ENCODE measurements at places on chromosomes 11 and 22.

- no peak for DNase-seq
Observed at GRCh38 chr11:45568049-45568448, 97.4 kb downstream of the CHST1 start.

GRCh38 chr11:72759468-72759985 lies 7.3 kb upstream of the ARAP1 start:
- no peak for DNase-seq

DNA sequence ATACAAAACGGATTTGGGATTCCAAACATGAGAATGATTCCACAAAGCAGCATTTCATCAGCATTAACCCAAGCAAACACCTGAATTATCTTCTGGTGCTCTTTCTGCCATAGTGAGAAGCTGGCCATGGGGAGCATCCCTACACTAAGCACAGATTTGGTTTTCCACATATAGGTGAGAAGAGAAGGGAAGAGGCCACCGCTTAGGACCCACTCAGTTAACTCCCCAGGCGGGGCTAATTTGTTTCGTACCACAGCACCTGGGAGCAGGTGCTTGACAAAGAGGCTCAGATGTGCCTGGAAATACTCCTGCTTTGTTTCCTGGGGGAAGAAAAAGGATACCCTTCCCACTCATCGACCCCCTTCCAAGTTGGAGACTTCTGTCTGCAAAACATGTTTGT lies 64.2 kb downstream of the RAB30 start:
- no peak for DNase-seq

GRCh38 chr22:30291058-30291892 lies 2.0 kb upstream of the CASTOR1 start:
- no peak for DNase-seq

DNA sequence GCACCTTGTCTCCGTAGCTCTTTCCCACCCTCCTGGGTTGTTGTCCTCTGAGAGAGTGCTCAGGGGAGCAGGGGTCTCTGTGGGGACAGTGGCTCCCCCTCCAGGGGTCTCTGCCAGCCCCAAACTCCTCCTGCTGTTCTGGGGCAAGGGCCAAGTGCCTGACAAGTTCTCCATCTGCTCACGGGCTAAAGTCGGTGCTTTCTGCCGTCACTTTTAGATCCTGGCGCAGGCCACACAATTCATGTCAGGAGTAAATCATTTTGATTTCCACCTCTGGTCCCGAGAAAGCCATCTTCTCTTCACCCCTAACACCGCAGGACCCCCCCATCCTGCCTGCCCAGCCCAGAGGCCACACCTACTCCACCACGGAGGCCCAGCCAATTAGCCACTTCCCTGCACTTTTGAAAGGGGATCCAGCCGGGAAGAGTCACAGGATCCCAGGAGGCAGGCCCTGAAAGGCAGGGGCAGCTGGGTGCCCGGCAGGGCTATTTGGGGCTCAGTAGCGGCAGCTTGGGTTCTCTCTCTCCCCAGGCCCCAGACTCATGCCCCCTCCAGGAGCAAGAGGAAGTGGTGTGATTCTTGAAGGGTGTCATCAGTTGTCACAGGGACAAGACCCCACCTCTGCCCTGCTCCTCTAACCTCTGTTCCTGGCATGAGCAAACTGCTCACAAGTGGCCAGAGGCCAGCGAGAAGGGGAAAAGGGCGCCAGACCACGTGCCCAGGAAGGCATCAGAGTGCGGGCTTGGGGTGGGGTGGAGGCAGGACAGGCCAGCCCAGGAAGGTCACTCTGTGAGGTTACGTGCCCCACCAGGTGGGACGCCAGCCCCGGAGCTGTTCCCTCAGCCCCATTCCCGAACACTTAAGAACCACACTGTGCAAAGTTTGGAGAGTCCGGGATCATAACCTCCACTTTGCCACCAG lies 1.3 kb downstream of the MACROD1 start:
- DNase-seq, result no peak

DNA sequence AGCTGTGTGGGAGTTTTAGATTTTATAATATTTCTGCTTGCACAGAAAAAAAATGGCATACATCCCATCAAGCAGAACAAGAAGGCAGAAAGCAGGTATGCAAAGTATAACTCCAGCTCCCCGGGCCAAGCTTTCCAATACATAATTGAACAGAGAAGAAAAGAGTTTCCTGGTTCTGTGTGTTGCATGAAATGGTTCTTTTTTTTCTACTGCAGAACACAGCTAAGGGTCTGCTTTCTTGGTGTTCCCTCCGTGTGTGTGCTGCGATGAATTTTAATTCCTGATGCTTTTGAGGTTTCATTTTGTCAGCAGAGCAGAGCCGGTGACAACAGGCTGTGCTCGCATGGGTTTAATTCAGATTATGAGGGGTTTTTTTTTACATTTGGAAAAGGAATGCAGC lies 70.7 kb upstream of the TTC12 start:
- no peak for DNase-seq

DNA sequence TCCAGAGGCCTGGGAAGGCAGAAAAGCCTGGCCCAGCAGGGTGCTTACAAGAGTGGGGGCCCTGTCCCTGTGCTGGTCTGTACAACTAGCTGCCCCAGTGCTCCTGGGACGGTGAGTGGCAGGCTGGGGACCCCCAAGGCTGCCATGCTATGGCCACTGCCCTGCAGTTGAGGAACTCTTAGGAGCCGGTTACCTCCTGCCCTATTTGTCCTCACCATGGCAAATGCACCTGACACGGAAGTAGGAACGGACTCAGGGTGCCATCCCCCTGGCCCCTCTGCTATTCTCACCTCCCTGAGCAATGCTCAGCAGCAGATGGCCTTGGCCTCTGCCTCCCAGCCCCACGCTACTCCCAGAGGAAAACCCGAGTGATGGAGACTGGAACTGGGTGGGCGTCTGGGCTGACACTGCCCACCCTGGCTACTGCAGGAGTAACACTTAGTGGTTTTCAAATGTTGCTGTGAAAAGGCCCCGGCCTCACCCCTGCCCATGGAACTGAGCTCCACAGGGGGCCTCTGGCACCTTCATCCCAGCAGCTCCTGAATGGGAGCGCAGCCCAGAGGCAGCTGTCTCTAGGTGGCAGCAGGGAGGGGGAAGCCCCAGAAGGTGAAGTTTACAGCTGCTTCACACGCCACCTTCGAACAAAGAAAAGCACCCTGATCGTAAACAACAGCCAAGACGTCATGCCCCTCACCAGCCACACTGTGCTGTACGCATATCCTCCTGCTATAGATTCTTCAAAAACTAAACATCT lies 105.3 kb downstream of the CTTN start:
- no peak for DNase-seq

- no peak for DNase-seq
Observed at GRCh38 chr11:116840224-116840745, 2.9 kb upstream of the APOA1 start.

- DNase-seq, result no peak
Observed at GRCh38 chr11:36441610-36442208, 68.4 kb downstream of the TRAF6 start.

DNA sequence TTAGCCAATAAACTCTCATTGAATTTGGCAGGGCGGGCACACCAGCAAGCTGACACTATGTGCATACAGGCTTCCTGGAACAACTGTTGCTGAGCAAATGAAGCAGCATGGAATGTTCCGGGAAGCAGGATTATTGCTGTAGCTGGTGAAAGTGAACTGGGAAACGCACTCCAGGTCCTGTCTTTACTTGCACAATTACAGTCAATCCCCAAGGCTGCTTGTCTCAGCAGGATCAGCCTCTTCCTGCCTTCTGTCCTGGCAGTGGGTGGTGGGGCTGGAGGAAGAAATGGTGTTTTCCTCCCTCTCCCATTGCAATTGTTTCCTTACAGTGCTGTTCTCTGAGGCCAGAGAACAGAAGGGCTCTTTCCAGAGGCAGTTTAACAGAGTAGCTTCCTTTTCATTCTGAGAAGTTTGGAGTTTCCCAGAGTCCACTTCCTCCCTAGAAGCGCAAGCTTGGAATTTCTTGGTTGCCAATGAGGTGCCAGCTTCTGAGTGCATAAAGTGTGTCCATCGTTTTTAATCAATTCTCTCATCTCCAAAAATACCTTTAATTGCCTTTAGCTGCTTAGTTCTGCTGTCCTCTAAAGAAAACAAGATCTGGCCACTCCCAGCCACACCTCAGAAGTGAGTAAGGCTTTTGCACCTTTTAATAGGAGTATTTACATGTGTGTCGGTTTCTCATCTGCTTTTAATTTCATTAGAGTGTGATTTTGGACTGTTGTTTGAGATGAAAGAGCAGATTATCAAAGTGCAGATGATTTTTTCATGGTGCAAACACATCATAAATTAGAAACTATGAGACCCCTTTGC lies 19.9 kb downstream of the CD44 start:
- DNase-seq, result no peak

GRCh38 chr11:102470251-102470650 lies 17.7 kb upstream of the TMEM123 start:
- DNase-seq, result peak; percentile 65

GRCh38 chr11:2549080-2549479 lies 104.3 kb downstream of the KCNQ1 start:
- DNase-seq, result no peak

DNA sequence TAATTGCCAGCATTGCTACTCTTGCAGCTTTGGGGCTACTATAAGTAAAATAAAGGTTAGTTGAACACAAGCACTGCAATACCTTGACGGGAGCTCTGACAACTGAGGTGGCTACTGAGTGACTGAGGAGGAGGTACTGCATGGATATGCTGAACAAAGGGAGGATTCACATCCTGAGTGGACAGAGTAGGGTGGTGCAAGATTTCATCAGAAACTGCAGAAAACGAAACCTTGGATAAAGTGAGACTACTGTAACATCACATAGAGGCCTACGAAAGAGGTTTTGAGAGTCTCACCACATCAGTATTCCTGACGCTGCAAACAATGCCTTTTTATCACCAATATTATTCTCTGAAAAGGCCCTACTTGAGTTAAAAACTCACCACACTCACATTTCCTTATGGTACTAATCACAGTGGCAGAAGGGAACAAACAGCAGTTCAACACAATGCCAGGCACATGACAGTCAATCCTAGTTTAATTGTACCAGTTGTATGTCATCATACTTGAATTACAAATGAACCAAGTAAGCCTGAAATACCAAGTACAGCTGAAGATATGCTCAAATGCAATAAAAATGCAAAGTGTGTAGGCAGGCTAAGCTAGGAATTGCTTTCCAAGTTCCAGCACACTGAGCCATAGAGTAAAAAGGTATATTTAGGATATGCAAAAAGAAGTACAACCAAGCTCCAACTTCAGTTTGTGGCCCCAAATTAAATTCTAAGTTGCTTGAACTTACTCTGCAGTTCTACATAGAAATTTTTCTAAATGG lies 4.0 kb upstream of the GPR83 start:
- DNase-seq, result no peak

- no peak for DNase-seq
Observed at GRCh38 chr22:35705141-35705540, 12.5 kb upstream of the APOL5 start.

DNA sequence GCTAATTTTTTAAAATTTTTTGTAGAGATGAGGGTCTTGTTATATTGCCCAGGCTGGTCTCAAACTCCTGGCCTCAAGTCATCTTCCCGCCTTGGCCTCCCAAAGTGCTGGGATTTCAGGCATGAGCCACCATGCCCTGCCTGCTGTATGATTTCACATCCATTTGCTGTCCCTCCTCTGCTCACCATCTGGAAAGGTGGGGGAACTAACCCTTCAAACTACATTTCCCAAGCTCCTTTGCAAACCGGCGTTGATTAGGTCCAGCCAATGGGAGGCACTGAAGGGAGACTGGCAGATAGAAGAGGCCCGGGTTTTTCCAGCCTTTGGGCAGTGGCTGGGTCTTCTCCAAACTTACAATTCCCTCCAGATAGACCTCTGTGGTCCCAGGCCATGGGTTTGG lies 19.3 kb downstream of the RFPL1 start:
- peak; percentile 21 for DNase-seq

GRCh38 chr11:99911116-99911515 lies 776.0 kb upstream of the ARHGAP42 start:
- DNase-seq, result no peak

GRCh38 chr11:63491240-63491587 lies 247 bp upstream of the PLAAT5 start:
- DNase-seq, result no peak

DNA sequence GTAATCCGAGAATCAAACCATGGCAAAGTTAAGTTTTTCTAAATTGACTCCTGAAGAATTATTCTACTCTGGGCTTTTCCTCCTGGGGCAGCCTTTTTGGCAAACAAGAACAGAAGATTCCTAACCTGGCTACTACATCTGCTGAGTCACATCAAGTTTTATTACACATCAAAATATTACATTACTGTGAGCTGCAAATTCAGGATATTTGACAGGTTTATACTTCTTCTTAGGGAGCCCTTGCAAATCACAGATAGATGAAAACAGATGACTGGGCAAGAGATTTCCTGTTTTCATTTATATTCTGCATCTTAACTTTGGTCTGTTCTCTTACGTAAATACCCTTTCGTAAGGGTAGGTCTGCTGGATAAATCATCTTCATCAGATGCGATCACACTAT lies 23.6 kb downstream of the XRRA1 start:
- no peak for DNase-seq

- DNase-seq, result peak; percentile 48
Observed at GRCh38 chr11:46555267-46556054, 38.4 kb downstream of the AMBRA1 start.

GRCh38 chr11:57645689-57646085 lies 4.0 kb downstream of the YPEL4 start:
- no peak for DNase-seq

- DNase-seq, result no peak
Observed at GRCh38 chr11:78855116-78855515, 280.5 kb upstream of the NARS2 start.

- no peak for DNase-seq
Observed at GRCh38 chr11:63560506-63561180, 2.5 kb downstream of the PLAAT2 start.

GRCh38 chr11:109061394-109061793 lies 360.6 kb upstream of the C11orf87 start:
- no peak for DNase-seq

GRCh38 chr11:110491577-110492320 lies 62.0 kb downstream of the FDX1 start:
- DNase-seq, result no peak

- no peak for DNase-seq
Observed at GRCh38 chr22:11253000-11253511, 4274.9 kb upstream of the OR11H1 start.

Data from activated CD4-positive, alpha-beta T cell treated with anti-CD3 and anti-CD28 coated beads, Interleukin-2, amount 10 ng/mL, durations not matched to agents 7 days and 5 days (primary cell).